BJ (cell line): ENCODE measurements at places on chromosomes 2 and 18. TPM values are rescaled to one million over a fixed set of nuclear protein-coding genes. Genes with fewer than 3 reads are reported as not detected.

The ZAP70 gene
- 0.10 and 0.16 TPM in 2 replicates for polyA plus RNA-seq

The AQP4 gene
- not detected in 2 replicates for polyA plus RNA-seq

The C2orf15 gene
- not detected in 2 replicates for polyA plus RNA-seq

The TRIM43 gene
- not detected in 2 replicates for polyA plus RNA-seq

The PSD4 gene
- 0.93 and 1.9 TPM in 2 replicates for polyA plus RNA-seq

The CHRND gene
- not detected in 2 replicates for polyA plus RNA-seq

The ST8SIA3 gene
- not detected in 2 replicates for polyA plus RNA-seq

The ITGB6 gene
- polyA plus RNA-seq: 0.01 and 0.04 TPM in 2 replicates

The KANSL1L gene
- 2.8 and 3.9 TPM in 2 replicates for polyA plus RNA-seq

The SLC8A1 gene
- 18.5 and 34.5 TPM in 2 replicates for polyA plus RNA-seq

The CSRNP3 gene
- polyA plus RNA-seq: 0.18 and 0.23 TPM in 2 replicates

The KHK gene
- polyA plus RNA-seq: 0.33 and 0.43 TPM in 2 replicates

The SERPINB2 gene
- 15.2 and 22.1 TPM in 2 replicates for polyA plus RNA-seq

The GBX2 gene
- 0.11 TPM in 1 of 2 replicates, not detected in the other for polyA plus RNA-seq

The TEKT4 gene
- not detected in 2 replicates for polyA plus RNA-seq

The SETBP1 gene
- polyA plus RNA-seq: 2.6 and 2.9 TPM in 2 replicates

The CNGA3 gene
- not detected in 2 replicates for polyA plus RNA-seq

The SUCLG1 gene
- polyA plus RNA-seq: 34.3 and 51.5 TPM in 2 replicates

The PFN4 gene
- polyA plus RNA-seq: 0.40 and 0.65 TPM in 2 replicates

The GAREM2 gene
- polyA plus RNA-seq: 1.3 and 2.3 TPM in 2 replicates

The COBLL1 gene
- polyA plus RNA-seq: 34.2 and 56.2 TPM in 2 replicates

The KLF7 gene
- polyA plus RNA-seq: 30.2 and 41.9 TPM in 2 replicates

The TMEM200C gene
- not detected in 2 replicates for polyA plus RNA-seq

DNA sequence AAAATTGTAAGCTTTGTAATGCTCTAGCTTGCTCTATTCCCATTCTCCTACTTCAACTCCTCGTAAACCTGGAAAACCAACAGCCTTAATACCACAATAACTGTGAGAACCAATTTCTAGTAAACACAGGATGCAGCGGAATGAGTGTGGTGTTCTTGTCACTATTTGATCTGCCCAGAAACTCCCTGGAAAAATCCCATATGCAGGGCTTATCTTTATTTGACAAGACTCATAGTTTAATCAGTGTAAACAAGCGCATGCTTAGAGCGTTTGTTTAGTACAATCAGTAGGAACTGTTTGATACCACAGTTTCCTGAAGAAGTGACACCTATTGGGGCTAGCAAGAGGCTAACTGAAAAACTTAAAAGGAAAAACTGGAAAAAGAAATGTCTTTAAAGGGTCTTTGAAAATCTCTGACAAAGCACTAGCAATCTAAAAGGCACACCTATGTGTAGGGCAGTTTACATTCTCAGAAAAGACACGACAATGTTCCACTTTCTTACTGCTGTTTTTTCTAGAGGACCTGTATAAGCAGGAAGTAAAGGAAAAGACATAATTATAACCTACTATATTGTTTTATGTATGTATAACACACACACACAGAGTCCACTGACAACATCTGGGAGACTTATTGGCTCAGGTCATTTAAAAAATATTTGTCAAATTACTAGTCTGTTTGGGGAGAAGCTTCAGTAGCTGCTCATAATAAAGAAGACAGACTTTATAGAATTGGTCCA, 241.4 kb upstream of the KLHL14 start:
- DNase-seq: no peak

DNA sequence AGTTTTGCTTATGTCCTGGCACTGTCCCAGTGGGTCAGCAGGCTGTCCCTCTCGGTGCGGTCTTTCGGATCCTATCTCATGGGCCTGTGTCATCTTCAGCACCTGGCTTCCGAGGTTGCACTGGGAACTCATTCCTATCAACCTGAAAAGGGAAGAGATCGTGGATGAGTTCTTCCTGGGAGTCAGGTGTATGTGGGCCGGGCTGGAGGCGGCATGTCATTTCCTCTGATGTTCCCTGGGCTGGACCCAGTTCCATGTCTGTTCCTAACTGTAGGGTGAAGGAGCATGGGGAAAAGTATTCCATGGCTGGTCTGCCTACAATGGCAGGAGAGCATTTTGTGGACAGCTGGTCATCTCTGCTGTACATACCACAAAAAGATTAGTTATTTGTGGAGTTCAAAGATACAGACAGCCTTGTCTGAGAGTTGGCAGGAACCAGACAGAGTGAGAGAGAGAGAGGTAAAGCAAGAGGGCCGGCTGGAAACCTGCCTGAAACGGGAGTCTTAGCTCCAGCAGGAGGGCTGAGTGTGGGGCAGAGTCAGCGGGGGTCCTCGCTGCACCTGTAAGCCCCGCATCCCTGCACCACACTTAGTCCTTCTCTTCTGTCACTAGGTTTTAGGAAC, 25.2 kb downstream of the FAM228A start:
- no peak for DNase-seq

GRCh38 chr2:100988630-100989417, 13.3 kb upstream of the RPL31 start:
- no peak for DNase-seq

DNA sequence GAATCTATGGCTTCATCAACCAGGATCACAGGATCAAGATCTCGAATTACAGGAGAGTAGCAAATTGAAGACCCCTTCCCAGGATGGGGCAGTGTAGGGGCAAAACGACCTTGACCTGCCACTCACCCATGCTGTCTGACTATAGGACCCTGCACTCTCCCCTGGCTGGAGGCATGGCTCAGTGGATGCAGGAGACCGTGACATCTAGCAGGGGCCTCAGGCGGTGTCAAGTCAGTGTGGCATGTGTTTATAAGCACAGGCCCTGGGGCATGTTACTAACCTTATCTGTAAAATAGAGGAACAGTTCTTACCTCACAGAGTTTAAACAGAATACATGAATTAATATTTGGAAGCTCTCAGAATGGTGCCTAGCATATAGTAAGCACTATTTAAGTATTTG, 3.5 kb downstream of the HAAO start:
- no peak for DNase-seq

- DNase-seq: no peak
Observed at GRCh38 chr18:4807604-4808293, 352.6 kb upstream of the DLGAP1 start.

DNA sequence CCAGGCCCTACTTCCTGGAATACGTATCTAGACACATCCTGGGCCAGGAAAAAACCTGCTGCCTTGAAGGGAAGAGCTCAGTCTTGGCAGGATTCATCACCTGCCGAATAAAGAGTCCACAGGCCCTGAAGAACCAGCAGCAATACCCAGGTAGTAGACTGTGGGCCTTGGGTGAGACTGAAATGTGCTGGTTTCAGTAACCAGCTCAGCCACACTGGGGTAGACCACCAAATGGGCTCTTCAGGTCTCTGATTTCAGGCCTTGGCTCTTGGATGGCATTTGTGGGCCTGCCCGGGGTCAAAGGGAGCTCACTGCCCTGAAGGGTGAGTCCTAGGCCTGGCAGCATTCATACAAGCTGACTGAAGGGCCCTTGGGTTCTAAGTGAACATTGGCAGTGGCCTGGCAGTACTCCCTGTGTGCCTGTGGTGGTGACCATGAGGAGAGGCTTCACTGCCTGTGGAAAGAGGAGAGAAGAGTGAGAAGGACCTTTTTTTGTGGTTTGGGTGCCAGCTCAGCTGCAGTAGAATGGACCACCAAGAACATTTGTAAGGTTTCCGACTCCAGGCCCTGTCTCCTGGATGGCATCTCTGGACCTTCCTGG, 175.1 kb downstream of the ANKRD30B start:
- no peak for DNase-seq

- DNase-seq: no peak
Observed at GRCh38 chr2:222313816-222314215, 15.0 kb upstream of the PAX3 start.

DNA sequence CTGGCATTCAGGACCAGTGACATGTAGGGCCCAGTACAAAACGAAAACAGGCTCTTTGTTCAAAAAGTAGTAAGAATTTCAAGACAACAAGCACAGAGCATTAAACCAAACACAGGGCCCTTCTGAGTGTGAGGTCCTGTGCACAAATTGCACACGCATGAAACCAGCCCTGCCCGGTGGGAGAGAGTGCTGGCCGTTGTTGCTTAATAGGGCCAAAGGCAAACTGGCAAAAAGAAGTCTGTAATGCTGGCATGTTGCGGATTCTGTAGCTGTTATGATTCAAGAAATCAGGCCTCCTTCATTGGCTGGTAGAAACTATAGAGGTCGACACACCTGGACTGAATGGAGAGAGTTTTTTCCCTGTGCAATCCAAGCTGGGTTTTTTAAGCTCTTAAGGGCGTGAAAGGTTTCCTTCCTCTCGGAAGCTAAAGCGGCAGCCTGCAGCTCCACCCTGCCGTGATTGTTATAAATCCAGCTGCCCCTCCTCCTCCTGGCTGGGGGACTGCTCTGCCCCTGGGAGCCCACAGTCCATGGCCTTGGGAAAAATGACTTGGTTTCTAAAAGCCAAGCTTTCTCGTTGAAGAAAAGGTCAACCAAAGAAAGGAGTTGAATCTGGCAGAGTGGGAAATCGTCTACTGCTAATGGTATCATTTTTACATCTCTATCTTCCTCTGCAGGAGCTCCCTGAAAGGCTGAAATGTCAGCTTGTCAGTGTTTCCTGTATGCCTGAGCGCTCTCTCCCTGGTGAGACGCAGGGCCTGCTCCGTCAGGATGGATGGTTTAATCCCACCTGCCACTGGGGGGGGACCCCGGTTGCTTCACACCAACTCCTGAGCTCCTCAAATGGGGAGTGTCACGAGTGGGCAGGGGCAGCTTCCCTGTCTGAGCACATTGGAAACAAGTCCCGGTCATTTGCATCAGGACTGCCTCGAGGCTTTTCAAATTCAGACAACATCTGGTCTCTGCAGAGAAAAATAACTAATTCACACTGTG, 143.6 kb downstream of the ALPK2 start:
- DNase-seq: no peak

GRCh38 chr2:121886059-121886458, 130.6 kb downstream of the TSN start:
- no peak for DNase-seq

DNA sequence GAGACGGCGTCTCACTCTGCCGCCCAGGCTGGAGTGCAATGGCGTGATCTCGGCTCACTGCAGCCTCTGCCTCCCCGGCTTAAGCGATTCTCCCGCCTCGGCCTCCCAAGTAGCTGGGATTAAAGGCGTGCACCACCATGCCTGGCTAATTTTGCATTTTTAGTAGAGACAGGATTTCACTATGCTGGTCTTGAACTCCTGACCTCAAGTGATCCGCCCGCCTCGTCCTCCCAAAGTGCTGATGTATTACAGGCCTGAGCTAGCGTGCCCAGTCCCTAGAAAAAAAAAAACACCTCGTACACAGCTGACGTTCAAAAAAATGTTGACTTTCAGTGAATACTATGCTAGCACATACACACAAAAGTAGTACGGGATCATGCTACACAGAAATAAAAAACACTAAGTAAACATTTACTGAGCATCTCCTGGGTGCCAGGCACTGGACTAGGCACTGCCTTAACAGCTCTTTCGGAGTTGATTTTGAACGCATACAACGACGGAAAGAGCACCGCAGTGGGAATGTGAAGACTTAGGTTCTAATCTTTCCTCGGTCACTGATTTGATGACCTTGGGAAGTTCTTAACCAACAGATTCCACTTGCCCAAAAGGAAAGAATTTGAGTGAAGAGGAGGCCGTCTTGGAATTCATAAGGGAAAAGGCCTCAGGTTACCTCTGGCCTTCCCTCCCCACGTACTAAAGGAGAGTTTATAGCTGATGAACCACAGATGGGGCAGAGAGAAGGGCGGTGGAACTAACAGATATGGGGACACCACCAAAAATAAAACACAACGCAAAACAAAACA, 1.1 kb downstream of the DNAJC27 start:
- DNase-seq: no peak

- peak; percentile 0 for DNase-seq
Observed at GRCh38 chr2:157592948-157593347, 35.7 kb downstream of the ACVR1C start.

DNA sequence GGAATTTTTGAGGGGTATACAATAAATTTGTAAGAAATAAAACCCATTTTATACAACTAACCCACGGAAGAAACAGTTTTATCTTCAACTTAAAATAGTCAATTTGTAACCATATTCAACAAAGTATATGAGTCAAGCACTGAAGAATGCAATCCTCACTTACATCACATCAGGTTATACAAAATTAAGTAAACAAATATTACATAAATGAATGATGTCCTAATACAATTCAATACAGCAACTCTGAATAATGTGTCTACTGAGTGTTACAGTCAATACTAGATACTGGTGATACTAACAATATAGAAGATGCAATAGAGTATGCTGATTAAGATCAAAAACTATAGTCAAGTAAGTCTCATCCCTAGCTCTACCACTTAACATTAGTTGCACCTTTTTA, 58.6 kb downstream of the FANCL start:
- no peak for DNase-seq

GRCh38 chr2:138180692-138181386, 216.6 kb downstream of the HNMT start:
- no peak for DNase-seq

DNA sequence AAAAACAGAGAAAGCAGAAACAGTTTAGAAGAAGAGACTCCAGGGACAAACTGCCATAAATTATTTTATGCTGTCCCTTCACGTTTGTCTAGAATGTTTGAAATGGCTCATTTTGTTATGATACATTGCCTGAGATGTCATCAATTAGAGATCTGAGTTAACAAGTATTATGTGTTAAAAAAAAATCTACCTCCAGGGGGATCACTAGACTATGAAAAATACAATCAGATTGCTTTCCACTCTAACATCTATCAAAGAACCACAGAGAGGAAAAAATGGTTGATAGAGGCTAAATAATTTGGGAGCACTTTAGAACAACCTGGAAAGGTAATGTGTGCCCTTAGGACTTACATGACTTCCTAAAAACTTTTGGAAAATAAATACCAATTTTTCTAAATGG, 103.8 kb upstream of the CCDC150 start:
- DNase-seq: no peak

- peak; percentile 26 for DNase-seq
Observed at GRCh38 chr2:240972636-240973521, 25.5 kb upstream of the SNED1 start.

DNA sequence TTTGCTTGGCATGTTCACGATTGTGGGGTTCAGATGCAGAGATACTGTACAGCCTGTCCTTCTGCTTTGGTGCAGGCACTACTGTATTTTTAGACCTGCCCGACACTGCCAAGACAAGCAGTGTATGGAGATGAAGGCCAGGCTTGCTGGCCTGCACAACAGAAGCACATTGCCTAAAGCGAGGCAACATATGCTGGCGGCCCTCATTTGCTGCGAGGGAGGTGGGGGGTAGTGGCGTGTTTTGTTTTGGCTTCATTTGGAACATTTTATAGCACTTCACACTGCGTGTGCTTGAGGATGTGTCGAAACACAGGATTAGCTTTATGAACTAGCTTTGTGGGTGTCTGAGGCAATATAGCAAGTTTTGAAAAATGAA, 27.0 kb downstream of the TMEM182 start:
- no peak for DNase-seq

GRCh38 chr2:160474319-160474645, 19.3 kb downstream of the RBMS1 start:
- DNase-seq: no peak

- DNase-seq: no peak
Observed at GRCh38 chr2:119476301-119477112, 44.9 kb downstream of the TMEM37 start.

- no peak for DNase-seq
Observed at GRCh38 chr2:168097431-168097830, 150.0 kb downstream of the STK39 start.

- DNase-seq: no peak
Observed at GRCh38 chr2:127107622-127107999, 657 bp upstream of the BIN1 start.

GRCh38 chr2:20314562-20315501, 35.8 kb downstream of the PUM2 start:
- DNase-seq: no peak

- DNase-seq: no peak
Observed at GRCh38 chr2:257429-257828, 6.4 kb downstream of the SH3YL1 start.

GRCh38 chr2:218005028-218005427, 2.2 kb upstream of the TNS1 start:
- DNase-seq: no peak
